ENCODE measurements at places on chromosomes 7 and 10.
A peak's percentile ranks its signal among the peaks of the same experiment; 100 is the strongest.

GRCh38 chr7:33654676-33655075 lies 250.7 kb upstream of the BMPER start:
- DNase-seq: no peak

- no peak for DNase-seq
Observed at GRCh38 chr10:974785-975074, 13.5 kb upstream of the GTPBP4 start.

- DNase-seq: no peak
Observed at GRCh38 chr7:2646680-2647571, 15.1 kb downstream of the TTYH3 start.

DNA sequence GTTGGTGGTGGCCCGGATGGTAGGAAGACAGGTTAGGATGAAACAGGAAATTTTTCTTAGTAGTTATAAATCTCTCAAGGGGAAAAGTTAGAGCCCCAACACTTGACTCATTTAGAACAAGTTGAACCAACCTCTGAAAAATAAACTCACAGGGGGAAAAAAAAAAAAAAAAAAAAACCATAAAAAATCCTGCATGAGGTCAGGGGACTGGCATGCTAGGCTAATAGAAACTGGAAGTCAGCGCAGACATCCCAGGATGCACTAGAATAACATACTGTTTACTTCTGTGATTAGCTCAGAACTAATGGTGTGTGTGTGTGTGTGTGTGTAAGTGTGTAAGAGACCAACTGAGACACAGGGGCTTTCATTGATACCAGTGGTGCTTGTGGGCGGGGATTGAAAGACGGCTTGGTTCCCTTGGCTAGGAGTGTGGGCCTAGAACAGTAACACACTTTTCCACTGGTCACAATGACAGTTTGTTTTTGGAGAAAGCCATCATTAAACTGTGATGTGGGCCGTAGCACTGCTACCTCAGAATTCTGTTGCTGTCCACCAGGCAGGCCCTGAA lies 491.6 kb upstream of the GALNT17 start:
- no peak for DNase-seq

GRCh38 chr10:116838143-116838725 lies 11.1 kb upstream of the ENO4 start:
- no peak for DNase-seq

GRCh38 chr10:127909716-127910463 lies 3.0 kb downstream of the PTPRE start:
- DNase-seq: no peak

GRCh38 chr10:17383801-17384555 lies 70.4 kb downstream of the ST8SIA6 start:
- no peak for DNase-seq

DNA sequence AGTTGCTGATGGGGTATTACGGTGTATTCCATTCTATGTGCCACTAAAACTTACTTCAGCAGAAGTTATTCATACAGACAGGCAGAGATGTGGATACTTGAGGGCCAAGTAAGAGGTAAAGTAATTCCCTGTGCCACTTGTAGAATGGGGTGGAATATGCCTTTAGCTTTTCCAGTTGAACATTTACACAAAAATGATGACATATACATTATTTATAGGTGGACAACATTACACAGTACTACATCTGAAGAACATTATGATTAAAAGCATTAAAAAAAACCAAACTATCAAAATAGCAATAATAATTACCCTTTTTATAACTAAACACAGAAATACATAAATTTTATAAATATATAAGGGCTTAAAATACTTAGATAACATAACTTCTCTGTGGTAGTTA lies 3.5 kb upstream of the SEMA3E start:
- DNase-seq: no peak

GRCh38 chr7:13560441-13560840 lies 429.0 kb downstream of the ETV1 start:
- no peak for DNase-seq

GRCh38 chr10:47049056-47049851 lies 138.0 kb downstream of the PTPN20 start:
- no peak for DNase-seq

- DNase-seq: no peak
Observed at GRCh38 chr10:80090121-80090520, 11.7 kb downstream of the TMEM254 start.

- no peak for DNase-seq
Observed at GRCh38 chr10:15720635-15721287, 1.0 kb upstream of the ITGA8 start.

GRCh38 chr10:99422529-99423096 lies 7.8 kb downstream of the GOT1 start:
- DNase-seq: no peak

GRCh38 chr7:66576646-66577045 lies 52.0 kb upstream of the KCTD7 start:
- no peak for DNase-seq

DNA sequence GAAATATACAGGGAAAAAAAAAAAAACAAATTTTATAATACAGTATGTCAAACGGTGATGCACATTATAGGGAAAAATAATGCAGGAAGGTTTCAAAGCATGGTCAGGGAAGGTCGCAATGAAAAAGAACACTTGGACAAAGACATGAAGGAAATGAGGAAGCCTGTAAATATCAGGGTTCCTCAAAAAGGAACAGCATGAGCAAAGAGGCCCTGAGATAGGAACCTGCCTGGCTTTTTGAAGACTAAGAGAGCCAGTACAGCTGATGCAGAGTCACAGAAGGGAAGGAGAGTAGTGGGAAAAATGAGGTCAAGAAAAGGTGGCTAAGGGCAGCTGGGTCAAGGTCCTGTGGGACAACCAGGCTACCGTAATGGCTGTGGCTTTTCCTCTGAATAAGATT lies 1.9 kb downstream of the VPS41 start:
- DNase-seq: no peak

DNA sequence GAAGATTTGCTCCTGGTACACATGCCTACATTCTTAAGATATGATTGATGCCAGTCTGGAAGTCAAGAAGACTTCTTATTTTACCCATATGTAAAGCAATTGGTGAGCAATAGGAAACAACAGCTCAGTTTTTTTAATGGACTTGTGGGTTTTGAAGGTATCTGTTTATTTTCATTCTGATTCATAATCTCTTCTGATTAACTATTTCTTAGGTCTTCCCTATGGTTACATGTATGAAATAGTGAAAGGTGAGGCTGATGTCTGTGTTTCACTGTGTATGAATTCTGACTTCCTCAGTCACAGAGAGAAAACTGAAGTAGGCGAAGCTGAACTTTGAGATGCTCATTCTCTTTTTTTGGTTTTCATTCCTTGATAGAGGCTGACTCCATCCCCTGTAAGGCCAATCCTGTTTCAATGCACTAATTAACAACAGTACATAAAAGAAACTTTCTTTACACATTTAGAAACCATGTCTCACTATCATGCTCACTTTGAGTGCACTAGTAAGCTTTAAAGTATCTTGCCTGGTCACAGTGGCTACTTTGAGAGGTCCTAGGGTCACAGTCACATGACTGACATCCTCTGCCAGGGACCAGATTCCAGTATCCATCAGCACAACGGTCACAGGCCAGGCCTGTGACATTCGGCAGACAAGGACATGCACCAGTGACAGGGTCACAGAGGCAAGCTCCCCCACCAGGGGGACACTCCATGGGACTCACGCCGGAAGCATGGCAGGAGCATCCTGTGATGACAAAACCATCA lies 59.5 kb upstream of the LAMB1 start:
- DNase-seq: no peak

GRCh38 chr10:127315888-127316287 lies 119.5 kb upstream of the INSYN2A start:
- no peak for DNase-seq

GRCh38 chr7:101782896-101783295 lies 34.5 kb upstream of the CUX1 start:
- DNase-seq: no peak

- peak; percentile 56 for DNase-seq
Observed at GRCh38 chr7:139043823-139044812, 8.3 kb upstream of the ZC3HAV1L start.

GRCh38 chr7:18408868-18409267 lies 86.7 kb upstream of the HDAC9 start:
- DNase-seq: no peak

- no peak for DNase-seq
Observed at GRCh38 chr10:89431977-89432376, 17.6 kb downstream of the IFIT5 start.

- no peak for DNase-seq
Observed at GRCh38 chr7:28669330-28669729, 257.0 kb downstream of the CREB5 start.

DNA sequence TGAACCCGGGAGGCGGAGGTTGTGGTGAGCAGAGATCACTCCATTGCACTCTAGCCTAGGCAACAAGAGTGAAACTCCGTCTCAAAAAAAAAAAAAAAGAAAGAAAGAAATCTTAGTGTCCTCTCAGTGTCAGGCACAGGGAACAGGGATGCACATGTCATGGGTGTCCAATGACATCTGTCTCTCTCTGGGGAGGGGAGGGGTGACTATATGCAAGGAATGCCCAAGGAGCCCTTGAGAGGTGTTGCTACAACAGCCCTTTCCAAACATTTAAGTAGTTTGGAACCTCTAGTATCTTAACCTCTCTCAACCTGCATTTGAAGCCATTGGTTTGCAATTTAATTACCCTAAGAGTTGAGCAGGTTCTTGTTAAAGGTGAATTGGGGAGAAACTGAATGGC lies 28.9 kb downstream of the PDLIM1 start:
- no peak for DNase-seq

- no peak for DNase-seq
Observed at GRCh38 chr7:95323410-95324129, 762 bp downstream of the PON1 start.

GRCh38 chr7:19094598-19095352 lies 22.7 kb downstream of the TWIST1 start:
- DNase-seq: no peak

GRCh38 chr10:42887734-42888503 lies 105.3 kb downstream of the BMS1 start:
- no peak for DNase-seq

DNA sequence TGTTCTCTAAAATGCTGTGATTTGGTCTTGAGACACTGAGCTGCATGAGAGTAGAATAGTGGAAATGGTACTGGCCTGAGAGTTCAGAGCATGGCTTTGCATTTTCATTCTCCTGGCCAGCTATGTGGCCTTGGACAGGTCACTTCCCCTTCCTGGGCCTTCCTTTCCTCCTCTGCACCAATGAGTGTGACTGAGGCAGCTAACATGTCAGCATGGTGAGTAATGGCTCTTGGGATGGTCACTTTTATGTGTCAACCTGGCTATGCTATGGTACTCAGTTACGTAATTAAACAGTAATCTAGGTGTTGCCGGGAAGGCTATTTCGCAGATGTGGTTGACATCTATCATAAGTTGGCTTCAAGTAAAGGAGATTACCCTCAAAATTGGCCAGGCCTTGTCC lies 109.3 kb downstream of the RTKN2 start:
- no peak for DNase-seq

- no peak for DNase-seq
Observed at GRCh38 chr10:79070081-79070605, 1.4 kb downstream of the ZMIZ1 start.

DNA sequence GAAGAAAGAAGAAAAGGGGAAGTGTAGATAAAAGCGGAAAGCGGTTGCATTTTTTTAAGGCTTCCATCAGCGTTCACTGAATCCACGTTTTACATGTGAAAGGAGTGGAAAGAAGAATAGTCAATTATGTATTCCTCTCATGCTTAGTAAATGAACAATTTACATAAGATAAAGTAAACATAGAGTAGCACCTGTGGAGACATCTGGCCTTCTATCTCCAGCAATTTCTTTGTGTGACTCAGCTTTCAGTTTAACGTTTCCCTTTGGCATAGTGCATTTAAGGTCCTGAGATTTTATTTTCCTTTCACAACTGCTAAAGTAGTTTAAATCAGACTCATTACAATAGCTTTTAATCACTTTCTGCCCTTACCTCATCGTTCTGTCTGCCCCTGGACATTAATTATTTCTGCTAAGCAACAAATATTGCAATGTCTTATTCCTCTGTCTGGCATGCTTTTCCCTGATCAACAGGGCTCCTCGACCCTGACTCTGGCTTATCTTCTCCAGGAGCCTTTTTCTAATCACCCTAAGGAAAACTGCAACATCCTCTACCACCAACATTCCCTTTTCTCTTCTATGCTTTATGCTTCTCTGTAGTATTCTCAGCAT lies 383.5 kb upstream of the VWC2 start:
- DNase-seq: no peak

GRCh38 chr10:106592396-106592795 lies 572.1 kb downstream of the SORCS1 start:
- no peak for DNase-seq

GRCh38 chr7:149670288-149670687 lies 103.1 kb downstream of the ZNF467 start:
- no peak for DNase-seq

DNA sequence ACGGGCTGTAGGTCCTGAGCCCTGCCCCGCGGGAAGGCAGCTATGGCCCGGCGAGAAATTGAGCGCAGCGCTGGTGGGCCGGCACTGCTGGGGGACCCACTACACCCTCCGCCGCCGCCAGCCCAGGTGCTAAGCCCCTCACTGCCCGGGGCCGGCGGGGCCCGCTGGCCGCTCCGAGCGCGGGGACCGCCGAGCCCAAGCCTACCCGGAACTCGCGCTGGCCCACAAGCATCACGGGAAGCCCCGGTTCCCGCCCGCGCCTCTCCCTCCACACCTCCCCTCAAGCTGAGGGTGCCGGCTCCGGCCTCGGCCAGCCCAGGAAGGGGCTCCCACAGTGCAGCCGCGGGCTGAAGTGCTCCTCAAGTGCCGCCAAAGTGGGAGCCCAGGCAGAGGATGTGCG lies 5.5 kb upstream of the CACUL1 start:
- DNase-seq: no peak

GRCh38 chr7:88452646-88453045 lies 146.0 kb upstream of the STEAP4 start:
- no peak for DNase-seq

- DNase-seq: peak; percentile 75
Observed at GRCh38 chr7:107150375-107151073, 18.3 kb upstream of the HBP1 start.

- no peak for DNase-seq
Observed at GRCh38 chr10:62851442-62851841, 35.3 kb upstream of the EGR2 start.

GRCh38 chr7:135602304-135602703 lies 44.6 kb downstream of the NUP205 start:
- DNase-seq: no peak

Data from activated T-cell treated with anti-CD3 and anti-CD28 coated beads for 1 hour (primary cell).